Hematopoietic multipotent progenitor cell (in vitro differentiated cells): ENCODE measurements at places on chromosomes 5 and 9. TPM values are rescaled to one million over a fixed set of nuclear protein-coding genes. Genes with fewer than 3 reads are reported as not detected.

Gene PDLIM7
- 21.3 TPM for total RNA-seq

GRCh38 chr5:67118050-67118620, 78.5 kb downstream of the CD180 start:
- DNase-seq: no peak

Gene IL12B
- total RNA-seq: not detected

Gene ANKRD18A
- not detected for total RNA-seq

- DNase-seq: peak; percentile 91
Measured at GRCh38 chr9:36765468-36766341, 193.0 kb downstream of the MELK start.

DNA sequence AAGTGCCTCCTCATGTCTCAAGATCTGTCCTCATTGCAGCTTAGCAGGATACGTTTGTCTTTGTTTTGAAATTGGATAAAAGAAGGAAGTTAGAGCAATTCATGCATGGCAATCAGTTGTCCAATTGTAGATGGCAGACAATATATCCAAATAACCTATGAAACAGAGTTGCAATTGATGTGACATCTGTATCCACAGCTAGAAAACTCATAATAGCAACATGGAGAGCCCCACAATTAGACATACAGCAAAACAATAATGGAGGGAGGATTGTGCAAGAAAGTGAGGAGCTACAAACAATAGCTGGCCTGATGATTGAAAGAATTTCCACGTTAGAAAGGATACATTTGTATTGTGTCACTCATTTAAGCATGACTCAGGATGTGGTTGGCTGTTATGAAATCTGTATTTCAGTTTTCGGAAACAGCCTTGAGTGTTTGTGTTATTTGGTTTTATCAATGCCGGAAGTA, 132.0 kb downstream of the FAM174A start:
- peak; percentile 58 for DNase-seq

Gene BHMT2
- 0.27 TPM for total RNA-seq

- DNase-seq: no peak
Measured at GRCh38 chr5:161498531-161498930, 48.0 kb downstream of the GABRB2 start.

DNA sequence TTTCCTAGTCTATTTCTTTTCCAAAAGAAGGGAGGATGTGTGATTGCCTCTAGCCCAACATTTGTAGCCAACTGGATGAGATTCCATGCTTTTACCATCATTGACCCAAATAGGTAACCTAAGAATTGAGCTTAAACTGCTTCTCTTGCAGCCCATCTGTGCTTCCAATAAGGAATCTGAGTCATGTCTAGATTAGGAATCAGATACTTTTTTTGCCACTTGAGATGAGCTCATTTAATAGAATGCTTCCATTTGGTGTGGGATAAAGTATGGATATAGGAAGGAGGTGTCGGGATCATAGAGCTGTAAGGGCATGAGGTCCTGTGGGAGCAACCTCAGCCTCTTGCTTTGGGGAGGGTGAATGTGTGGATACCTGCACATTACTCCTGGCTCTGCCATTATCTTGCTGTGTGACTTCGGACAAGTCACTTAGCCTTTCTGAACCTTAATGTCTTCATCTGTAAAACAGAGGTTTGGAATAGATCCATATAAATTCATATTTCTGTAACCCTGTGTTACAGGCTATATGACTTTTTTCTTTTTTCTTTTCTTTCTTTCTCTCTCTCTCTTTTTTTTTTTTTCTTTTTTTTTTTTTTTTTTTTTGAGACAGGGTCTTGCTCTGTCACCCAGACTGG, 56.2 kb downstream of the MAP1B start:
- DNase-seq: no peak

- DNase-seq: no peak
Measured at GRCh38 chr9:33159777-33160127, 7.4 kb downstream of the B4GALT1 start.

Gene FBP2
- total RNA-seq: not detected

- no peak for DNase-seq
Measured at GRCh38 chr9:14687042-14687719, 6.1 kb downstream of the ZDHHC21 start.

Gene SV2C
- under 0.01 TPM for total RNA-seq

DNA sequence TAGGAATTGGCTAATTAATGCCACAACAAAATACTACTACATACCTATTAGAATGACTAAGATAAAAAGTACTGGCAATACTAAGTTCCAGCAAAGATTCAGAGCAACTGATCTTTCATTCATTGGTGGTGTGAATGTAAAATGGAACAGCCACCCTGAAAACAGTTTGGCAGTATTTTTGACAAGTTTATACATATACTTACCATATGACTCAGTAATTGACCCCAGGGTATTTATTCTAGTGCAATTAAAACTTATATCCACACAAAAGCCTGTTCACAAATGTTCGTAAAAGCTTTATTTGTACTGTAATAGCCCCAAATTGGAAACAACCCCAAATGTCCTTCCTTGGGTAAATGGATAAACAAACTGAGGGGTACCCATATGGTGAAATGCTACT, 270.8 kb upstream of the ACTBL2 start:
- no peak for DNase-seq

GRCh38 chr5:171755354-171755821, 30.2 kb upstream of the SMIM23 start:
- no peak for DNase-seq

GRCh38 chr5:135189024-135189423, 155.0 kb upstream of the PITX1 start:
- DNase-seq: no peak

Gene TMEM252
- total RNA-seq: not detected

DNA sequence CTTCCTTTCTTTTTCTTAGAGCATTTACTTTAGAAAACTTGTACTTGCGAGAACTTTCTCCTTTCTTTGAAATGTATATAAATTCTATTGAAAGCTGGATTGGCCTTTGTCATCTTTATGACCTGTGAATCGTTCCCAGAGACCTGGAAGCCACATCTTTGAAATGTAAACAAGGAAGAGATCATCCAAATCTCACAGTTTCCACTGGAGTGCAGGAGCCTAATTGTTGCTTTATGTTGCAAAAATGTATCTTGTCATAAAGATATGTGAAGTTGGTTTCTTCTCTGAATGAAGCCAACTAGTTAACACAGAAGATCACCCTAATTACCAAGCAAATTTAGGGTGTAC, 1101.8 kb downstream of the TAF11L14 start:
- DNase-seq: no peak

DNA sequence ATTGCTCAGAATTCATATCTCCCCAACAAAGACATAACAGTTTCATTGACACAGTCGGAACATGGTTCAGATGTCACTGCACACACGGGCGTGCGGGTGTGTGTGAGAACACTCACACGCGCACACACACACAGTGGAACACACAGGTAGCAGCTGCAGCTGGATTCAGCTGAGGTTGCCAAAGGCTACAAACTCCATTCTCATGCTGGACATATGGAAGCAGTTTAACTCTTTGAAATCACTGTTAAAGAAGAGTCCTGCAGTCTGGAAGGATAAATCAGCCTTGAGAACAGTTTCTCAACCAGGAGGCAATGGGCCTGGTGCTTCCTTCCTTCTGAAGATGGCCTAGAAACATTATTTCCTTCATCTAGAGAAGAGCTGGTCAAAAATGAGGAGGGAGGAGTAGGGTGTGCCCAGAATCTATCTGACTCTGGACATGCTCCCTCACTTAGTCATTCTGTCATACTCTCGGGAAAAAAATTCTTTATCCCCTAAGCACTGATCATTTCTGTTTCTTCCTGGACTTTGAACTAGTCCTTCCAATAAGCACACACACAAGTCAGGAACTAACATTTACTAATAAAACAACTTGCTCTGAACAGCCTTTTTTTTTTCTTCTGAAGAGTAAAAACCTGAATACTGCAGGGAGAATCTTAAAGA, 160.6 kb downstream of the ZDHHC21 start:
- DNase-seq: no peak

Gene PCDHGB5
- 2.4 TPM for total RNA-seq

Gene PROB1
- total RNA-seq: 2.4 TPM

Gene AIF1L
- 4.8 TPM for total RNA-seq

- DNase-seq: no peak
Measured at GRCh38 chr5:40781843-40782409, 16.2 kb downstream of the PRKAA1 start.

Gene TGFBI
- total RNA-seq: 2.2 TPM

GRCh38 chr9:82681809-82682208, 381.1 kb downstream of the RASEF start:
- DNase-seq: no peak

Gene TAF11L10
- total RNA-seq: not detected

- peak; percentile 39 for DNase-seq
Measured at GRCh38 chr5:56326116-56326515, 93.0 kb upstream of the ANKRD55 start.

Gene CCDC152
- 3.2 TPM for total RNA-seq

Gene ARHGEF39
- total RNA-seq: 1.3 TPM

GRCh38 chr9:121532881-121533280, 33.2 kb upstream of the GGTA1 start:
- no peak for DNase-seq
